ENCODE measurements at places on chromosomes 3 and 15.
A peak's percentile ranks its signal among the peaks of the same experiment; 100 is the strongest.

- no peak for DNase-seq
These were observed 177.5 kb downstream of the STT3B start for GRCh38 chr3:31710123-31710803.

GRCh38 chr15:67548862-67549651 is 6.6 kb downstream of the MAP2K5 start:
- no peak for DNase-seq

- no peak for DNase-seq
These were observed 49.6 kb downstream of the NPTN start for GRCh38 chr15:73583544-73583943.

DNA sequence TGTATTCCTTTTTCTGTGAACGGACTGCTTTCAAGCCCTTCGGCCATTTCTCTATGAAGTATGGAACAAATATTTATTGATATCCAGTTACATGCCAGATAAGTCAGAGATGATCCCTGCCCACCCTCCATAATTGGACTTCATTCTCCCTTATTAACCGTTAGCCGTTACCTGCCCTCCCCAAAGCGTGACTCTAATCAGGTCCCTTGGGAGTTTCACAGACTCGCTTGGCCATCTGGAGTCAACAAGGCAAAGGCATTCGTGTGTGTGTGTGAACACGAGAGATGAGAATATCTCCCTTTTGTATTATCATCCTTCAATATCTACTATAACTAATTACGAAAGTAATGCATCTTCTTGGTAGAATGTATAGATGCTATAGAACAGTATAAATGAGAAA is 314.5 kb downstream of the TLE3 start:
- peak; percentile 51 for DNase-seq

GRCh38 chr15:49045751-49046219 is 461 bp downstream of the SECISBP2L start:
- DNase-seq = no peak

GRCh38 chr3:127456471-127457093 is 134.0 kb downstream of the TPRA1 start:
- DNase-seq = no peak

DNA sequence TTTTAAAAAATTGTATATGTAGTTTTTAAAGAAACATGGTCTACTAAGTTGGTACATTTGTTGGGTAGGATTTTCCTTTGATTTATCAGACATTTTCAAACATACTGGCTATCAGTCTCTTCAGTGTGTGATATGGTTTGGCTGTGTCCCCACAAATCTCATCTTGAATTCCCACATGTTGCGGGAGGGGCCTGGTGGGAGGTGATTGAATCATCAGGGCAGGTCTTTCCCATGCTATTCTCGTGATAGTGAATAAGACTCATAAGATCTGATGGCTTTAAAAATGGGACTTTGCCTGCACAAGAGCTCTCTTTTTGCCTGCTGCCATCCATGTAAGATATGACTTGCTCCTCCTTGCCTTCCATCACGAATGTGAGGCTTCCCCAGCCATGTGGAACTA is 121.9 kb downstream of the ABI3BP start:
- DNase-seq = no peak

GRCh38 chr3:147377412-147378367 is 28.7 kb downstream of the ZIC4 start:
- DNase-seq = no peak

GRCh38 chr15:24898715-24899272 is 56.0 kb upstream of the SNRPN start:
- DNase-seq = no peak

- DNase-seq = no peak
These were observed 180.7 kb upstream of the TTC14 start for GRCh38 chr3:180421221-180421620.

DNA sequence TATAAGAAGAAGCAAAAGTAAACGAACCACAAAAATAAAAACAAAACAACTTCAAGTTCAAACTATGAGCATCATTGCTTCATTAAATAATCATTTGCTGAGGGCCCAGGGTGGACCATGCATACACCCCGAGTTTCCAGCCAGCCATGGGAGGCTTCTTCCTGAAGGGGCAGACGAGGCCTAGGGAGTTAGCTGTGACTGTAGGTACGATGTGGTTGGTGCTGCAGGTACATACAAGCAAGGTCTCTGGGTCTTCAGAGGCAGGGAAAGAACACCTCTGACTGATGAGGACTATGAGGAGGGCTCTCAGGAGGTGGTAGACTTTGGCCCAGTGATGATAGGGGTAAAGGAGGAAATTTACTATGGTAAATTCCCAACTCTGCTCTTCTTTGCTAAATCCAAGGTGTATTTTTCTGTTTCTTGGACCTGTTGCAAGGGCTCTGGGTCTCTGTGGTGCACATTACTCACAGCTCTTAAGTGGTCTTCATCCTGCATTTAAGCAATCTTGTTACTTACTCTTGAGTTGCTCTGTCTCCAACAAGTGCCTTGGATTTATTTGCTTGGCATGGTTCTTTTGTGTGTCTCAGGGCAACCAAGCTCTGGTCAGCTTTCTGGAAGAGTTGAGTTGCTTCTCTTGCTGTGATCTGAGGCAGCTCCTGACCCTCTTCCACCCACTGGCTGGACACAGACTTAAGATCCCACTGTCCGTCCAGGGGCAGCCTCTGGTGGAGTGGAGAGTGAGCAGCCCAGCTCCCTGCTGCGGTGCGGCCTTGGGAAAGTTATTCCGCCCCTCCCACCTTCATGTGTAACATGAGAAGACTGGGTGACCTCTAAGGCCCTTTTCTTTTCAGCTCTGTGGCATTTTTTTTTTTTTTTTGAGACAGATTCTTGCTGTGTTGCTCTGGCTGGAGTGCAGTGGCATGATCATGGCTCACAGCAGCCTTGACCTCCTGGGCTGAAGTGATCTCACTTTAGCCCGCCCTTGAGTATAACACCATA is 56.1 kb upstream of the KIF23 start:
- no peak for DNase-seq

DNA sequence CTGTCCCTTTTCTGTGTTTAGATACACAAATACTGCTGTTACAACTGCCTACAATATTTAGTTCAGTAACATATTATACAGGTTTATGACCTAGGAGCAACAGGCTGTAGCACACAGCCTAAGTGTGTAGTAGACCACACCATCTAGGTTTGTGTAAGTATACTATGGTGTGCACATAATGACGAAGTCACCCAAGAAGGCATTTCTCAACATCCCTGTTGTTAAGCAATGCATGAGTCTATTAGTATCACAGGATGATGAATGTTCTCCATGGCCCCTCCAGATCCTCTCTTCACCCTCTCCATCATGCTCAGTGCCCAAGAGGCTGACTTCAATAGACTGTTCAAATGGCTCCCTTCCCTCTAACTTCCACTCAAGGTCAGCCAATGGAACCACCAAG is 14.6 kb upstream of the SEC62 start:
- no peak for DNase-seq

DNA sequence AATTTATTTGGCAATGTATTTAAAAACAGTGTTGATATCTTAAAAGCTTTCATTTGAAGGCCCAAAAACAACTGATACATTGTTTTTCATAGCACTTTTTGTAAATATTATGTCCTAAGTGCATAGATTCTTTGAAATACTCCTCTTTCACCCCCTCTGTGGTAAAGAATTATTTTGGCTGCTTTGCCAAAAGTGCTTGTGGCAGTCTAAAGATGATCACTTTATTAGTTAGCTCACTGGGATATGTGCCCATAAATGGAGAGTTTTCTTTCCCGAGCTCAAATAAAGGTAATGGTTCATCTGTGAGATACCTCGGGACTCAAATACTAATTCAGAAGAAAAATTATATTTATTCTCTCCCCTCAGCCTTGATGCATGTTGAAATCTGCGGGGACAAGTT is 16.7 kb downstream of the AKAP13 start:
- DNase-seq = no peak

DNA sequence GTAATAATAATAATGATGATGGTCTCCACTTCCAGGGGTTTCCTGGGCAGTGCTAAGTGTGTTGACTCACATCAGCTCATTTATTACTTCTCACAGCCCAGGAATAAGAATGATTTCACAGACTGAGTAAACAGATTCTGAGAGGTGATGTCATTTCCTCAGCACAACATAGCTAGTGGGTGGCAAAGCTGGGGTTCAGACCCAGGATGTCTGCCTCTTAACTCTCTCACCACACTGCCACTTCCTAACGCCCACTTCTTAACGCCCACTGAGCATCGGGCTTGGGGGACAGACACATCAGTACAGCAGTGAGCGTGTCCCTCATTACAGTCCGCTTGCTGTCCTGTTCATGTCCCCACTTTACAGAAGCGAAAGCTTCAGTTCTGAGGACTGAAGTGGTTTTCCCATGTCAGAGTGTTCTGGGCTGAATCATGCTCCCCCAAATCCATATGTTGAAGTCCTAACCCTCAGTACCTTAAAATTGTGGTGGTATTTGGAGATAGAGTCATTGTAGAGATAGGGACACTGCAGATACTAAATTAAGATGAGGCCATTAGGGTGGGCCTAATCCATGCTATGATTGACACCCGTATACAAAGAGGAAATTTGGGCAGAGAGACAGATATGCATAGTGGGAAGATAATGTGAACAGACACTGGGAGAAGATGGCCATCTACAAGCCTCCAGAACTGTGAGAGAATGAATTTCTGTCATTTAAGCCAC is 68.0 kb downstream of the ATP2B2 start:
- DNase-seq = no peak

DNA sequence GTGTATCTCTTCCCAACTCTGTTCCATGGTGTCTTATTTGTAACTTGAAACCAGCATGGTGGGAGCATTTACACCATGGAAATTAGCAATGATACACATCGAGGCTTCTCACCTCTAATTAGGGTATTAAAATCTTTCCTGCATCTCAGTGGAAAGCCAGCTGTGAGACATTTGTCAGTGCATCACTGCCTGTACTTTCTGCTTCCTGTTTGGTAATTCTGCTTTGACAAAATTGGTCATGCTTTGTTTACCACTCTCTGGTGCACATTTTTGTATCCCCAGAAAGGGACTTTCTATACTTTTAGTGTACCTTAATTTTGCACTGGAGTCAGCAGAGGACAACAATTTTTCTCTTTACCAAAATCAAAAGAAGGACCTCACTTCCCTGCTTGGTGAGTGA is 402.1 kb downstream of the PDCD6IP start:
- no peak for DNase-seq

DNA sequence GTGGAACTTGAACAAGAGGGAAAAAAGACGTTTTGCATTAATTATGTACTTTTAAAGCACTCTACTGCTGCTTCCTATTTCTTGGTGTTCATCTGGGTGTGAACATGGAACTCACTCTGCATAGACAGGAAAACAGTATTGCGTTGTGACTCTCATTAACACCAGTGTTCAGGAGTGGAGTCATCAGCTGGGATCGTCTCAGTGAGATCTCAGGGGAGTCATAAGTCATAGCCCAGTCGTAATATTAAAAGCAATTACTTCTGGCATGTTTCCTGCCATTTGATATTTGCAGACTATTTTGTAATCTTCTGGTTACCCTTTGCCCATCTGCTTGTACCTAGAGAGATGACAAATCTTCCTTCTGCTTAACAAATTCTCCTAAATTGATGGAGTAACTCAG is 462.0 kb upstream of the ATP11B start:
- DNase-seq = no peak

DNA sequence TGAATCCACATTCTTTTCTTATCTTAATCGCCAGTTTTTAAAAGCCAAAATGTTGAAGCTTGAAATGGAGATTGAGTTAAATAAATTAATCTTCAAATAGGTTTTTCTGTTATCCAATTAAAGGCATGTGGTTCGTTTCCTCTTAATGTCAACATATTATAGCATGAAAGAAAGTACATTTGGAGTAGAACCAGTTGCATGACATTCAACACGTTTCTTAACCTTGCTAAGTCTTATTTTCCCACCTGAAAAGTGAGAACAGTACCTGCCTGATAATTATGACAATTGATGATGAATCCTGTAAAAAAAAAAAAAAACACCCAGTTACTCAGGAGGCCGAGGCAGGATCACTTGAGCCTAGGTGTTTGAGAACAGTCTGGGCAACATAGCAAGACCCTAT is 29.3 kb downstream of the PIAS1 start:
- DNase-seq = no peak

DNA sequence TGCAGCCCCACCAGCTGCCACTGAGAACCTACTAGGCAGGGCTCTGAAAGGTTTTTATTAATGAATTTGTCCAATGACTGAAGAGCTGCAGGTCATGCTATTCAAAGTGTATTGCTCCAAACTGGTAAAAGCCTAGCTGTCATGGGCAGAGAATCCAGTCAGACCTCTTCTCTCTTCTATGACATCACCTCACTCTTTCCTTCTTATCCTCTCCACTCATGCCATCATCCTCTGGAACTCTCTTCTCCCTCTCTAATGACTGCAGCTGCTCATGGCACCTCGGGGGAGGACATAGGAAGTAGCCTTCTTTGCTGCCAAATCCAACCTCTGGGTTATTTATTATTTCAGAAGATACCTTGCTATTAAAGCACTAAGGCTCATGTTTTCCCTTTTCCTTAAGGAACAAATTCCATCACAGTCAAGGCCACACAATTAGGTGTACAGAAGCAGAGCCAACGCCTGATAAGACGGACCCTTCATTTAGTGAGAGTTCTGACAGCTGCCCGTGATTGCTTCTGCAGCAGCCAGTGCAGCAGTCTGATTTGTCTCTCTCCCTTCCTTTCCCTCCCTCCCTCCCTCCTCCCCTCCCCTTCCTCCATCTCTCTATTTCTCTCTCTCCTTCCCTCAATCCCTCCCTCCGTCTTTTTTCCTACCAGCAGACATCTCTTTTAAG is 87.0 kb upstream of the ONECUT1 start:
- DNase-seq = no peak

GRCh38 chr3:117979466-117979865 is 1055.2 kb downstream of the IGSF11 start:
- DNase-seq = no peak

DNA sequence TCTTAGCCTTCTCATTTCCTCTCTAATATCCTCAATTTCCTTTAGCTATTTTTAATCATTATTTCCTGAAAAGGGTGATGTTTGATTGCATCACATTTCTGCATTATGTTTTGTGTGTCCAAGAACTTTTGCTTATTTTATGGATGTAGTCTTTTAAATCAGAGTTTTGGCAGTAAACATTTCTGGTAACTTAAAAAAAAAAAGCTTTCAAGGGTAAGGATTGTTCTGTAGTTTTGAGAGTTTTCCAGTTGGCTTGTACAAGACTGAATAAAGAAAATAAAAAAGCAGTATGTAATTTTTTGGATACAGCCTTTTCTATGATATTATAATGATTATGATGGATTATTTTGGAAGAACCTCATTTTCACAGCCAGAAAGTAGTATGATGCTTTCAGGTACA is 99.4 kb downstream of the DHX36 start:
- DNase-seq = no peak
